Osteoblast (primary cell): ENCODE measurements at places on chromosomes 3 and 15. TPM values are rescaled to one million over a fixed set of nuclear protein-coding genes. Genes with fewer than 3 reads are reported as not detected.

Gene MAP3K13
- 16.3 and 20.9 TPM in 2 replicates for total RNA-seq

GRCh38 chr3:21067031-21067813 is 683.8 kb downstream of the ZNF385D start:
- no peak for DNase-seq

GRCh38 chr3:135268941-135269532 is 474.0 kb downstream of the EPHB1 start:
- no peak for DNase-seq

Gene CPLX3
- total RNA-seq, result not detected in 2 replicates

Gene SNX22
- under 0.01 and 0.29 TPM in 2 replicates for total RNA-seq

Gene SPTBN5
- under 0.01 and 0.36 TPM in 2 replicates for total RNA-seq

DNA sequence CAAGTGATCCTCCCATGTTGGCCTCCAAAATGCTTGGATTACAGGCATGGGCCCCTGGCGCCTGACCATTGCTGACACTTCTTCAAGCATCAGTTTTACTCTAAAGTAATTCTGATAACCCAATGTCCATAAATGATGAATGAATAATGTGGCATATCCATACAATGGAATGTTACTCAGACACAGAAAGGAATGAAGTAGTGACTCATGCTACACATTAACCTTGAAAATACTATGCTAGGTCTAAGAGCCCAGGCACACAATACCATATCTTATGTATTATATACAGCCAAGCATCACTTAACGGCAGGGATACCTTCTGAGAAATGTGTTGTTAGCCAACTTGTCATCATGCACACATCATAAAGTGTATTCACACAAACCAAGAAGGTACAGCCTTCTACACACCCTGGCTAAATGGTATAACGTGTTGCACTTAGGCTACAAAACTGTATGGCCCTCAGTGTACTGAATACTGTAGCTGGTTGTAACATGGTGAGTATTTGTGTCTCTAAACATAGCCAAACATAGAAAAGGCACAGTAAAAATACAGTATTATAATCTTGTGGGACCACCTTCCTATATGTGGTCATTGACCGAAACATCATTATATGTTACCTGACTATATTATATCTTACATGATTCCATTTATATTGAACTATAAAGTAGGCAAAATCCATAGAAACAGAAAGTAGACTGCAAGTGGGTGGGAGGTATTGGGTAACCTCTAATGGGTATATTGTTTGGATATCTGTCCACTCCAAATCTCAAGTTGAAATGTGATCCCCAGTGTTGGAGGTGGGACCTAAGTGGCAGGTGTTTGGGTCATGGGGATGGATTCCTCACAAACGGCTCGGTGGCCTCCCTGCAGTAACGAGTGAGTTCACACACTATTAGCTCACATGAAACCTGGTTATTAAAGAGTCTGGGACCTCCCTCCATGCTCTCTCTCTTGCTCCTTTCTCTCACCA is 31.4 kb downstream of the MKRN2 start:
- DNase-seq, result peak; percentile 76

- DNase-seq, result no peak
Measured at GRCh38 chr15:38721568-38721945, 156.9 kb upstream of the RASGRP1 start.

- no peak for DNase-seq
Measured at GRCh38 chr15:40059821-40060220, 20.8 kb upstream of the SRP14 start.

GRCh38 chr3:54859184-54859583 is 68.7 kb downstream of the LRTM1 start:
- no peak for DNase-seq

DNA sequence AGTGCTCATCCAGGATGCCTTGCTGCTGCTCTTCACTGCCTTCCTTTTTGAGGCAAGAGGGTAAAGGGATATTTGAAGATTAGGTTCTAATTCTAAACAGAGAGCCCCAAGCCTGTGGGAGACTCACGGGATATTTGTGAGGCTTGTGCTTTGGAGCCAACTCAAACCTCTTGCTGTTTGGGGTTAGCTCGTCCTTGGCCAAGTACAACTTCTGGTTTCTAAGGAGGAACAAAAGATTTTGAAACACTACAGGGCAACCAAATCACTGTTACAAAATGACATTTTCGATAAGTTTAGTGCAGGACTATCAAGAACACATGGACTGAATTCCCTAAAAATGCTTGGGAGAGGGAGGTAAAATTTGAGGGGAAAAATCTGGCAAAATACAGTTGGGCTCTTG is 190.2 kb downstream of the RORA start:
- no peak for DNase-seq

DNA sequence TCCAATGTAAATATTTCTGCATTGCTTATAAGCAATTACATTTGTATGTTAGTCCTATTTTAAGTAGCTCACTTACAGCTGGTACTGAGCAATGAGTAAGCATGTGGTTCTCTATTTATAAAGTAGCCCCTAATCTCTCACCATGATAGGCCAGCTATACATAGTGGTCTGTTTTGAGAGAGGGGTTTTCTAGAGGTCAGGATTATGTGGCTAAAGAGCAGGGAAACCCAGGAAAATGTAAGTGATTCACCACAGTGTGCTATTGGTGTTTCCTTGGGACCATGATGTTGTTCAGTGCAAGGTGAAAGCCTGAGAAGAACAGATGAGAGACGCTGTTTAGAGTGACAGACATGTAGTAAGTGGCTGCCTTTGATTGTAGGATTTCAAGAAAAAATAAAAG is 26.4 kb downstream of the RBMS3 start:
- no peak for DNase-seq

GRCh38 chr3:170868577-170869238 is 1.3 kb downstream of the RPL22L1 start:
- no peak for DNase-seq

DNA sequence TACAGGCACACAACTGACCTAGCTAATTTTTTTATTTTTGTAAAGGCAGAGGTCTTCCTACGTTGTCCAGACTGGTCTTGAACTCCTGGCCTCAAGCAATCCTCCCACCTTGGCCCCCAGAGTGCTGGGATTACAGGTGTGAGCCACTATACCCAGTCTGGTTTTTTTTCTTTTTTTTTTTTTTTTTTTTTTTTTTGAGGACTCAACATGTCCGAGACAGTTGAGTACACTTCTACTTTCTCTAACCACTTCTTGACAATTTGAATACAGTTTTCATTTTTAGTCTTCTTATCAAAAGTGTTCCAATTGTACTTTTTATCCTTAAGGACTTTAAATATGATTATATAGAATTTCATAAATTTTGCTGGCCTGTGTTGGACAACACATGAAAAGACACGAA is 7.4 kb upstream of the GSK3B start:
- no peak for DNase-seq

DNA sequence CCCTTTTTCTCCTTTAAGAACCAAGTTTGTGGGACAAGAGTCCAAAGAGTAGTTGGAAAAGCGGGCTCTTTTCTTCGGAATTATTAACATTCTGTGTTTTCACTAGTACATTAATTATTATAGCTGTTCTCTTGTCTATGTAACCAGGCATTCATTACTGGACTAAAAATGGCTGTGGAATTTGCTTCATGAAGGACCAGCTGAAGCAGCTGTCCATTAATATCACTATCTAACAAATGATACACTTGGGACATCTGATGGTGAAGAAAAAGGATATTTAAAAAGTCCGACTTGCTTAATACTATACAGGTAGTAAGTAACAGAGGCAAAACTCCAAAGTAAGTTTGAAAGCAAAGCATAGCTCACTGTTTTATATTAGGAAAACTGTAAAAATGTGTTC is 728.9 kb upstream of the DPPA4 start:
- no peak for DNase-seq

DNA sequence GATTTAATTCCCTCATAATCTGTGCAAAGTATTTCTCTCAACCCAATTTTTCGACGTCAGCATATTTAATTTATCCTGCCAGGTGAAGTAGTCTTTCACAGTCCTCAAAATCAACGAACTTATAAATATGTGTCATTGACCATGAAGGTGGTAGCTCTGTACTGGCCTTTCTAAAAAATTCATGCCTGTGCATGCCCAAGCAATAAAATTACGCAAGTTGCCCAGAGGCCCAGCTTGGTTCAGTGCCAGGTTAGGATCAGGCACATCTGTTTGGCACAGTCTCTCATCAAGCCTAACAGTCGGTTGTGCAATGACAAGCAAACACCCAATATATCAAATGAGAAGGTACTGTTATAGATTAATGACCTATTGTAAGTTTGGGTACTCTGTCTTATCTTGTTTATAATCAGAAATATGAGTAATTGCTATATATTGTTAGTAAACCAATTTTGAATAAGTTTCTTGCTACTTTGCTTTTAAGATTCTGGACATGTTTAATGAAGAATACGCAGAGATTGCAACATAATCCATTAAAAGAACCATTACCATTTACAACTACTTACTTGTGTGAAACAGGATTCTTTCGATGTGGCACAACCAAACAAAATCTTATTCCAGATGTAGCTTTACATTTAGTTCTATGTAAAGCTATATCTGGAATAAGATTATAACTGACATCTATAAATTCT is 159.0 kb upstream of the IL12A start:
- DNase-seq, result no peak

GRCh38 chr3:8638994-8639658 is 5.5 kb downstream of the SSUH2 start:
- peak; percentile 66 for DNase-seq

Gene YEATS2
- 32.2 and 35.1 TPM in 2 replicates for total RNA-seq
